Hematopoietic multipotent progenitor cell (in vitro differentiated cells): ENCODE measurements at places on chromosomes 2 and 18.

- no peak for DNase-seq
Measured at GRCh38 chr18:58049000-58049688, 5.1 kb downstream of the NEDD4L start.

- DNase-seq = no peak
Measured at GRCh38 chr18:76462326-76462694, 32.7 kb downstream of the ZNF516 start.

DNA sequence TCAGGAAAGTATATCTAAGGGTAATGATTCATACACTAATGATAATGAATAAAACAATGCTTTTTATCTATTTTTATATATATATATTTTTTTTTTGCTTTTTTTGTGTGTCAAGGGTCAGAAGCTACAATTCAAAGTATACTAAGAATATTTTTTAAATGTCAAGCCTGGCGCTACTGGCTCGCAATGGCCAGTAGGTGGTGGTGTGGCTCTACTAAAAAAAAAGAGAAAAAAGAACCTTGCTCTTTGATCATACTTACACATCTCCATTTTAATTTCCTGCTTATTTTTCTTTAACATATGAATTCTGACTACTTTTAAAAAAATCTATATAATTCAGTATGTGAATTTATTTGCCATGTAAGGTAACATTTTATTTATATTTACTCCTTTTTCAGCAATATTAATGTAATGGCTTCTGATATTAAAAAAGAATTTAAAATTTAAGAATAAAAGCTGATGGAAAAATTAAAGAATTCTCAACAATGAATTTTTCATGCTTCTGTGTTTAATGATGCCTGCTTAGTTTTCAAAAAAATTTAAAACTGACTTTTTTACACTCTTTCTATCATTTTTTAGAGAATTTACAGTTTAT is 232.9 kb downstream of the GULP1 start:
- DNase-seq = peak; percentile 29

DNA sequence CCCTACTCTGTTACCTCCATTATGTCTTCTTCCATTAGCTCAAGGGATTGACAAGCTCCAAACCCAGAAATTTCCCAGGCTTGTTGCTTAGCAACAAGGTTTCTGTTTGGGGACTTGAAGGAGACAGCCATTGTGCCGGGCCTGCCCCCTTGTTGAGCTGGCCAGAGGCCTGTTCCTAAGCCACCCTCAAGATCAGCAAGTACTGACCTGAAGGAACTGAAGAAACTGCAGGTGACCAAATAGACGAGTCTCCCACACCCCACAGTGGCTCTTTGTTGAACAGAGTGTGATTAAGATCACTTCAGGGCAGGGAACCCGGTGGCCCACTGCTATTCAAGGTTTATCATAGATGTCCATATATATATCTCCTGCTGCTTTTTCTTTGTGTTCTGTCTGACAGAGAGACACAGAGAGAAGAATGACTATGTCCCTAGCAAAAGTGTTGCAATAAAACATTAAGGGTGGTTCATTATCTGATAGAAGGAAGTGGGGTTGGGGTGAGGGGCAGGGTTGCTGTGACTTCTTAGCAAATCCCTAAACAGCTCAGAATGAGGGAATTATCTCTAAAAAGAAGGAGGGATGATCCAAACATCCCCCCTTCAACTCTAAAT is 69.2 kb downstream of the RNF144A start:
- no peak for DNase-seq

DNA sequence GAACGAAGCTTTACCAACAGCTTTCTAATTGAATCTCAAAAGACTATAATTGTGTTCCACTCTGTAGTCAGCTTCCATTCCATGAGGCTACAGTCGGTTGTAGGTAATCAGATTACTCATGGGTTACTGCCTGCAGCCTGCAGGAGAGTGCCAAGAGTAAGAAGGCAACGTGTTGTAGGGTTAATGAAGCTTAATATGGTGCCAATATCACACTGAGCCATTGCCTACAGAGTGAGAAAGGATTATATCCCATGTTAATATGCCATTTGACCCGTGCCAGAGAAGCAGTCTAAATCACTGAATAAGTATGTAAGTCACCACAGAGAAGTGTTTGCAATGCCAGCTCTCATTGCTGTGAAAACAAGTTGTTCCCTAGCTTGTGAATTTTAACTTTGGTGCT is 734.5 kb upstream of the ACVR2A start:
- DNase-seq = no peak

- no peak for DNase-seq
Measured at GRCh38 chr2:164606557-164606956, 14.7 kb downstream of the GRB14 start.

DNA sequence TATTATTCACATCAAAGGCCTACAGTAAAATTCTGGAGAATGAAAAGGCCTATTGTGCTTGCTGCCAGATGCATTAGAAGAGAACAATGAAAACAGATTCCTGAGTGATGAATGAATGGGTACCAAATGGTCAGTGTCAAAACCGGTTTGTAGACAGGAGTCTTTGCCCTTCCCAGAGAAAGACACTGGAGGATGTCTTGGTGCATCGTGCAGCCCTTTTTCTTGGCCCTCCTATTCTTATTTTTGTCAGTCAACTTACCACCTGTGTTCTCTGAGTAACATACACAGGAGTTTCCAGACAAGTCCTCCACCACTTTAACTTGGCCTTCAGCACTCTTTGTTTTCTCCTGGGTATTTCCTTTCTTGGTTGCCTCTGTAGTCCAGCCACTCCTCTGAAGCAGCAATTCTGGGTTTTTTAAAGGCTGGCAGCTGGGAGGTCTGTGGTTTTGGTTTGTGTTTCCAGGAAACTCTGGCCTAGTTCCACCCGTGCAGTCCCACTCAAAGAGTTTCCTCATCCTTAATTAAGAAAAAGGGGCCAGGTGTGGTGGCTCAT is 29.4 kb downstream of the PSTPIP2 start:
- no peak for DNase-seq

DNA sequence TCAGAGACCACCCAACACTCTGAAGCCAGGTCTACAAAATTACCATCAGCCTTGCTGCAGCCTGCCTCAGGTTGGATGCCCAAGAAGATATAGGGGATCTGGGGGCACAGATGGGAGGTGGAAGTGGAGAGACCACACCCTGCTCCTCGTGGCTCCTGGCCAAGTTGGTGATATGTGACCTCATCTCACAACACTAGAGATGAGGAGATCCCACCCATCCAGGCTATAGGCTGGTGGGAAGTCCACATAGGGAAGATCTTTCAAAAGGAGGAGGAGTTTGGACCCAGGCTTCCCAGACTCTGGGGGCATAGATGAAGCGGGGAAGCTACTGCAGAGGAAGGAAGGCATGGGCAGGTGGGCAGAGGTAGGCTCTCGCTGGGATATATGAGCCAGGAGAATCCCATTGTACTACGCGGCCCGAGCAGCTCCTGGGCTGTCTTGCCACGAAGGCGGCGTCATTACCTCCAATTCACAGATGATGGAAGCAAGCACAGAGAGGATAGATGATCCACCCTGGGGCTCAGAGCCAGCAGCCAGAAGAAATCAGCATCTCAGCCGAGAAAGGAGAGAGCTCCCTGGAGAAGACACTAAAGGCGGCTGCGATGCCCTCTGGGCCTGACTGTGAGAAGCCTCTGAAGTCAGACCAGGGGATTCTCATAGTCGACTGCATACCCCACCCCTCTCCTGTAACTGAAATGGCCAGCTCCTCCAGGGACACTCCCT is 96.0 kb downstream of the RHOB start:
- DNase-seq = no peak

- DNase-seq = no peak
Measured at GRCh38 chr2:190978389-190979053, 35.5 kb downstream of the STAT1 start.

GRCh38 chr18:71431689-71432088 is 1112.5 kb downstream of the CBLN2 start:
- DNase-seq = no peak

DNA sequence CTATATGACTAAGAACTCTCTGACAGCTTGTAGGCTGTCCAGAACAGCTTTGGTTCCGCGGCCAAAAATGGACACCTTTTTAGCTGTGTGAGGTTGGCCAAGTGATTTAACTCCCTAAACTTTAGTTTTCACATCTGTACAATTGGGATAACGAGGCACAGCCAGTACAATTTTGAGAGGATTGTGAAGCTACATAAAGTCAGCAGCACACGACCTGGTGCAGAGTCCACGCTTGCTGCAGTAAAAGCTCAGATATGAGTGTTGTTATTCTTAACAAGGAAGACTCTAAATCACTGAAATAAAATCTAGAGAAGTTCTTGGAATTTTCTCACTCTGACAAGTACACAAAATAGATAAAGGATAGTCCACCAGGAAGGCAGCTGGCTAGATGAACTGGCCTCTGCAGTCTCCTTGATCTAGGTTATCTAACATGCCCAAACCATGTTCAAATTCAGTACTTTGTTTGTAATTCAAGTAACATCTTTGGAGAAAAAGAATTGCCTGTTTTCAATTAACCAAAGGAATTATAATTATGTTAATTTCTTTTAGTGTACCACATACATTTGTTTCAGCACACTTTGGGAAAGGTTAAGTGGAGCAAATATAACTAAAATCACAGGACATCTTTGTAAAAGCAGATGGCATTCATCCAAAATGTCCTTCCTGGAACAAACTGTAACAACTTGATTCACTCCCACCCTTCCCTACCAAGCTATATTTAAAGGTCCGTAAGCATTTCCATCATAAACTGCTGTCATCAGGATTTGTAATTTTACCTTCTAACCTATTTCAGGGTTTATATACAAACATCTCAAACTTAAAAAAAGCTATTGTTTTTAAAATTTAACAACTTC is 201.7 kb upstream of the STK17B start:
- DNase-seq = no peak

DNA sequence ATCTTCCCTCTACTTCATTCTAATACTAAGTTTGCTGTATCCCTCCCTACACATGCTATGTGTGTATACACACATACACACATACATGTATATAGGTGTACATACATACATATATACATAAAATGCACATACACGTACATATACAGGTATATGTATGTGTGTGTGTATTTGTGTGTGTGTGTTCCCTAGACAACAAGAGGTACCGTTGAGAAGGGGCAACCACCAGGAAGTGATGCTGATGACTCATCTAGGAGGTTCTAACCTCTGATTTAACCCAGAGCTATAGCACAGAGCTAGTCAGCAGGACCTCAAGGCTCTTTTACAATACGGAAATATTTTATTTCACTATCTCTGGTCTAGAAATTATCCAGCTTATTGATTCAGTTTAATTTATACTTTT is 139.2 kb downstream of the LAMA3 start:
- DNase-seq = peak; percentile 91

DNA sequence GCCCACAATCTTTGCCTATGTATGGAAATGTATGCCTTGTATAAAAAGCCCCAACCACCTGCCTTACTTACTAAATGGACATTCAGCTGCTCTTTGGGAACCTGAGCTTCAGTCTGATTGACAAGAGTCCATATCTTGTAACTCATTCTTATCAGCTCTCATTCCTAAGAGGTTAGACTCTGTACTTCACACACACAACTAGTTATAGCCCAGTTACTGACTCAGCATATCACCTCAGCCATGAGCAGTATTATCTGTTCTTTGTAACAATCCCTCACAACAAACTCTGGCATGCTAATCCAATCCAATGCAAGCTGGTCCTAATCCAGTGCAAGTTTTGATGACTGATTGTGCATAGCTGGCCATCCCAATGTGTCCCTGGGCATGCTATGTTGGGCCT is 250.6 kb downstream of the RIT2 start:
- no peak for DNase-seq

DNA sequence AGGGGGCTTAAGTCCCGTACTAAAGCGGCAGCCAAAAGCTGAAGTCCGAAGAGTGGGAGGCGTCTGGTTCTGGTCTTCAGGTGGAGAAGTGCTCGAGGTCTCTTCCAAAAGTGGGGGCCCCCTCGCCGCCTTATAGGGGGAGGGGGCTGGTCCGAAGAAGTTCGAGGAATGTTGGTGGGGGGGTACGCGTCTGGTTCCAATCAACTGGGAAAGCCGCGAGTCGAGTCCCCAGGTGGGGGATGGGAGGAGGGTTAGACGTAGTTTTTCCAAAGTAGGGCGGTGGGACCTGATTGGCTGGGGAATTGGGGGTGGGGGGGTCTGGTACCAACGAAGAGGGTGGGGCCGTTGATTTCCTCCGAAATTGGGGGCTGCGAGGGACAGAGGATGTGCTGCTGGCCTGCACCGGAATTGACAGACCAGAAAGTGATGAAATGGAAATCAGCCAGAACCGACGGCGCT is 594 bp downstream of the ITM2C start:
- no peak for DNase-seq

DNA sequence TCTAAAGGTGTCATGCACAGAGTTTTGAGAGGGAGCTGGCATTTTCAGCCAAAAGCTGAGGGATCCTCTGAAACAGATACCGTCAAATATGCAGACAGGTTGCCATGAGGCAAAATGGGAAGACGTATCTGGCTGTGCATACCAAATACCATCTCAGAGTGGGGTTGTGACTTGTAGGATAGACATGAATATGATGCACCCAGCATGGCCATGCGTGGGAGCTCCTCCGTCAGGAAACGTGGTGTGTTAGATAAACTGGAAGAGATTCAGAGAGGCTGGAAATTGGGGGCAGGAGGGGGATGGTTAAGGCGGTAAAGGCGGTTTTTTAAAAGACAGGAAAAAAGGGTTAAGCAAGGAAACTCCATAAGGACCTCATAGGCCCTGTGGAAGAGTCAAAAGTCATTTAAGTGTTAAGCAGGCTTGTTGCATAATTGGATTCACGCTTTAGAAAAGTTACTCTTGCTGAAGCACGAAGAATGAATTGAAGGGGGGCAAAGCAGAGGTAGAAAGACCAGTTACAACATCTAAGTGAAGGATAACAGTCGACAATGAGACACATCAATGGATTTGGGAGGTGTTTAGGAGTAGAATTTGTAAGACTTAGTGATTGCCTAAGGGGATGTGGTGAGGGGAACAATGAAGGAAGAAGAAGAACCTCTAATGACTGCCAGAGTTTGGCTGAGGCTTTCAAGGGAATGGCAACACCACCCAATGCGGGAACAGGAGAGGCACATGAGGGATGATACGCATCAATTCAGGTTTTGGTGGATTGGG is 139.6 kb upstream of the CTAGE1 start:
- DNase-seq = no peak

GRCh38 chr2:22981785-22982184 is 403.2 kb upstream of the KLHL29 start:
- DNase-seq = no peak

- no peak for DNase-seq
Measured at GRCh38 chr2:40220177-40220925, 231.5 kb downstream of the SLC8A1 start.

DNA sequence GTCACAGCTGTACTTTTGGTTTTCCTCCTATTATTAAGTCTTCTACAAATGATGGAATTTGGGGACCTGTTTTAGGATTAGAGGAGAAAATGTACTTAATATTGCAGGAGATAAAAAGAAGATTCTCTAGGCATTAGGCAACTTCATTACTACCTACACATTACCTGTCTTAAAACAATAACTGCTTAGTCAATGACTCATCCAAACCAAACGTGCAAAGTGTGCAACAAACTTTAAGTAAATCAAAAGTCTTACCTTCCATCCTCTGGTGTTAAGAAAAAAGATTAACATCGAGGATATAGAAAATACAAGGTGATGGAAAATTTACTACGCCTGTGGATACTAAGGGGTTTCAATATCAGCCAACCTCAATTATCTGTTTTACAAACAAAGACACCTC is 285.3 kb upstream of the KYNU start:
- DNase-seq = no peak
